ENCODE measurements at places on chromosomes 1 and 21.

DNA sequence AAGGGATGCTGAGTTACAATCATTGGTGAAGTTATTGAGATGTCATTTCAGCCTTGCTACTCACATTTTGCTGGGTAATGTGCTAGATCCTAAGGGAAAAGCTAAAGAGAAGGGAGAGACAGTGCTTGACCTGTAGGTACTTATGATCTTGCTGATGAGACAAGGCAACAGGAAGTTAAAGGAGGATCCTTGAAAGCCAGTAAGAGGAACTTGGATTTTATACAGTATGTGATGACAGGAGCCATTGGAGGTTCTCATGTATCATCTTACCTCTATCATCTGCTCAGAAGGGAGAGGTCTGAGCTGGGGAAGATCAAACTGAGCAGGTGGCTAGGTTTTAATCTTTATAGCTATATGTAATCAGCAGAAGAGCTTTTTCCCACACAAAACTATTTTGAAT, 6.3 kb downstream of the APOBEC4 start:
- DNase-seq, result no peak

DNA sequence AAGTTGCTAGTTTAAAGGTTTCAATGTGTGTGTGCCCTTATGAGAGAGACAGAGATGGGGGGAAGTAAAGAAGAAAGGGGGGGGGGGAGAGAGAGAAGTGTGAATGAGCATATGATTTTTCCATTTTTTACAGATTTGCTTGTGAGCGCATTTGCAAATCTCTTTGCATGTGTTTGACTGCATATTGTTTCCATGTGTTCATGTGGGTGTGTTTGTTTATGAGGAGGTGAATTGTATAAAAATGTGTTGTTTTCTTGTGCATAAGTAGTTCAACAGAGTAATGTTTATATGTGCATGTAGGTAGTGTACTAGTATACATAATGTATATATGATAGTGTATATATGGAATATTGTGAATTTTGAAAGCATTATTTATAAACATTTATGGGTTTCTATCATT, 205.9 kb upstream of the SPAG17 start:
- no peak for DNase-seq

GRCh38 chr1:37831809-37832208, 23.8 kb upstream of the YRDC start:
- no peak for DNase-seq

- DNase-seq, result peak; percentile 1
Observed at GRCh38 chr1:85894651-85895050, 186.4 kb upstream of the ZNHIT6 start.

GRCh38 chr1:235998812-235999211, 66.1 kb downstream of the NID1 start:
- no peak for DNase-seq

- no peak for DNase-seq
Observed at GRCh38 chr1:110242731-110243130, 32.6 kb downstream of the KCNC4 start.

- no peak for DNase-seq
Observed at GRCh38 chr1:217164403-217164802, 441.2 kb upstream of the ESRRG start.

GRCh38 chr1:194394676-194395075, 1208.3 kb upstream of the B3GALT2 start:
- no peak for DNase-seq

DNA sequence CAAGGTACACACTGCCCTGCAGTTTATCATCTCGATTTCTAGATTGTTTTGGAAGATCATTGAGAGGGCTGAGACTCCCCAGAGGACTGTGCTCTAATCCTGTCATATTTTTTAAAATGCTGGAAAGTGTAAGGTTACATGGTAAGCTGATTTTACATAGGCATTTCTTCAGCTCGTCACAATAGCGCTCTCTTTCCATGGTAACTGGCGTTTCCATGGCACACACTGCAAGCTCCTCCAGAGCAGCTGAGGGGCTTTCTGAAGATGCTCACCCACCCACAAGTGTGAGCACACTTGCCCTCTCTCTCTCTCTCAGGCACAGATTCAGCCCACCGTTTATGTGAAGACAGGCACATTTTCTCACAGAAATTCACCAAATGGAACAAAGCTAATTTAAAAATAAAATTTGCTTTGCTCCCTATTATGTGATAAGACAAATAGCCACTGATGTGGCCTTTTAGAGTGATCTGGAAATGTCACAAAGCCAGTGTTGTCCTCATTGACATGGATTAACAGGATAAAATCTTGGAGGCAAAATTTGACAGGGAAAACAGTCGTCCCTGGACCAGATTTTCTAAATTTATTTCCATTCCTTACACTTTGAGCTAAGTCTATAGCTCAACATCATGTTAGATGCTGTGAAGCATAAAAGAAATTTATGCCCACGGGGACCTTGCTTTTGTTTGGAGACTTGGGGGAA, 421.5 kb downstream of the RWDD3 start:
- no peak for DNase-seq

GRCh38 chr1:89725631-89726030, 92.7 kb downstream of the LRRC8C start:
- DNase-seq, result no peak

GRCh38 chr1:168469690-168470089, 74.1 kb downstream of the XCL2 start:
- no peak for DNase-seq

- no peak for DNase-seq
Observed at GRCh38 chr1:248820041-248820585, 5.6 kb downstream of the SH3BP5L start.

- DNase-seq, result no peak
Observed at GRCh38 chr1:63857478-63857877, 83.7 kb downstream of the ROR1 start.

DNA sequence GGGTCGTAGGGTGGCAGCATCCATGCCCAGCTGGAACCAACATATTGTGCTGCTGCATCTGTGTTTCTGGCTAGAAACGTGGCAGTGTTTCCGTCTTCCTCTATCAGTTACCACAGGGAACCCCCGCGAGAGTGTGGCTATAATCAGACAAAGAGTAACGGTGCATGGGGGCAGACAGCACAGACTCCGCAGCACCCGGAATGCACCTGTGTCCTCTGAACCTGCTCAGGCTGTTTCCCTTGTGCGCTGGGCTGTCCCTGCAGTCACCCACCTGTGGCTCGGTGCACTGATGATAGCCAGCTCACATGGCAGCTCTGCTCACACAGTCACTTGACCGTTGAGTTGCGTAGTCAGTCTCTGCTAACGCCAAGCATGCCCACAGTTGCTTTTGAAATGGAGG, 11.4 kb upstream of the PCBP3 start:
- no peak for DNase-seq

DNA sequence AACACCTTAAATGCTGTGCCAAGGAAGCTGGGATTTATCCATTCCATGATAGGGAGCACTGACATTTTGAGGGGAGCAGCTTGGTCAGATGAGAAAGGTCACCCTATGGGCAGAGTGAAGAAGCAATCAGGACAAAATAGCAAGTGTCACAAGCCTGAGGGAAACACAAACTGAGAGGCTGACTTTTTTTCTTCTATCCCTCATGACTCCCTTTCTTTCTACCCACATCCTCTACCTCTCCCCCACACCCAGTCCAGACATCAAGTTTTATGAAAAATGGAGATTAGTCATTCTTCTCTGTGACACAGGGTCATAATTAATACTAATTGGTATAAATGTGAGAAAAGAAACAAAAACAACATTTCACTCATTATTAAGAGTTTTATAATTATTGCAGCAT, 103.1 kb downstream of the SLC25A24 start:
- no peak for DNase-seq

GRCh38 chr21:28799926-28800325, 192.8 kb downstream of the LTN1 start:
- no peak for DNase-seq

- DNase-seq, result no peak
Observed at GRCh38 chr1:56524263-56524662, 55.1 kb downstream of the PLPP3 start.

DNA sequence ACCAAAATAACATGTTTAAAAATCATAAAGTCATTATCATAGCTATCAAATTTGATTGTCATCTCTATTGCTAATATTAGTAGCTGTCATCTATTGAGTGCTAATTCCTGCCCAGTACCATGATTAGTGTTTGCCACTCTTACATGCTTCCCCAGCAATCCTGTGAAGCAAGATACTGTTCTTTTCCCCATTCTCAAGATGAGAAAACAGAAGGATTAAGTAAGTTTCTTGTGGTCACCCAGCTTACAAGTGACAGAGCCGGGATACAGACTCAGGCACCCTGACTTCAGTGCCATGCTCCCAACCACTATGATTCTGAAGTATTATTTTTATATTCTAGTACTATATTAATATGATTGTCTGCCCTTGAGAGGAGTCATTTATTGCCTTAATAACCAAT, 36.5 kb downstream of the LRRC8C start:
- no peak for DNase-seq

DNA sequence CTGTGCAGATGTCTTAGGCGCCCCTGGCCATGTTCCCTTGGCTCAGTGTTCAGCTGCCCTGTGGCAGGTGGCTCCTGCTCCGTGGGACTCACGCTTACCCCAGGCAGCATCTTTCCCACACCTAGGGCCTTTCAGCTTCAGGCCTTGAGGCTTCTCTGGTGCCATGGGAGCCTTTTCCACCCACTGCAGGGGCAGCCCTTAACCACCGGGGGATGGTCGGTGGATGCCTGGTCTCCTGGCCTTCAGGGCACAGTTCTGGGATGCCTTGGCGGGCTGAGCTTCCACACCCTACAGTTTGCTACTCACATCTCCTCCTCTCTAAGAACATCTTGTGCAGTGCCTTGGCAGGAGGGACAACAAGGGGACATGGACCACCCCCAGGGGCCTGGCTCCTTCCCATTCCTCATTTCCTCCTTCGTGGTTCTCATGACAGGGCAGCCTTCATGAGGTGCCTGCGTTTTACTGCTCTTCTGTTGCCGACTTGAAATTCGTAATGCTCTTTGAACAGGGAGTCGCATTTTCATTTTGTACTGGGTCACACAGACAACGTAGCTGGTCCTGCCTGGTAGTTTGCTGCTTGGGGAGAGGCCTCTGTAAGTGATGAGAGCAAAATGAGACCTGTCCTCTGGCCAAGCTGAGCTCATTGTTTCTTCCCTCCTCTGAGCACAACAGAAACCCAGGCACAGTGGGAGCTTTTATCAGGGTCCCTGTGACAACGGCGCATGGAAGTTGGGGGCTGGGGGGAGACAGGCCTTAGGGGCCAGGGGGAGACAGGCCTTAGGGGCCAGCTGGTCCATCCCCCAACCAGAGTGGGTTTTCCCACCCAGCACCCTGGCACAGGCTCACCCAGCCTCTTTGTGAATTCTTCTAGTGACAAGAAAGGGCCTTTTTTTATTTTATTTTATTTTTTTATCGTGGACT, 62.0 kb upstream of the NEK2 start:
- DNase-seq, result peak; percentile 88

DNA sequence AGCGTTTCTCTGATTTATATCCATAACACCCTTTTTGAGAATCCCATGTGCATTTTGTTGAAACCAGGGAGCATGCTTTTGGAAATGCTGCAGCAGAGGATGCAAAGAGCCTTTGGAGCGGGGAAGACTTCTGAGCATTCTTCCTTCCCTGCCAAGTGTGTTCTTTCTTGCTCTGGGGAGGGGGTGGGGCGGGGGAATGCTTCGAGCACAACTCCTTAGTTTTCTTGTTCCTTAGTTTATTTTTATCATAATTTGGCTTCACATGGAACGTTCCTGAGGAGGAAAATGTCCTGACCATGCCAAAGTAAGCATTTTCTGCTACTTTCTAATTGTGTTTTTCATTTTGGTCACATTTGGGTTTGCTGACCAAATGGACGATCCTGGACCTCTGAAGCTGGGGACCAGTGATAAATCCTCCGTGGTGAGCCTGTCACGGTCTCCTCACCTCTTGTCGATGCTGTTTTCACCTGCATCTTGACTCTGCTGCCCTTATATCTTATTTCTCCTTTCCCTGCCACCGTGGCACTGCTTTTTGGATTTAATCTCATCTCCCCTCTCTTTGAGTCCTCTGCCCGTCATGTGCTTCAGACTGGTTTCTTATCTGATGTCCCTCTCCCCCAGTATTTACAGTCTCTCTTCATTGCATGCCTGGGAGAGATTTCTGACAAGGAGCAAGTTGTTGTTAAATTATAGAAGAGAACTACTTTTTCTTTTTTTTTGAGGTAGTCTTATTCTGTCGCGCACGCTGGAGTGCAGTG, 2.4 kb downstream of the CTPS1 start:
- no peak for DNase-seq

DNA sequence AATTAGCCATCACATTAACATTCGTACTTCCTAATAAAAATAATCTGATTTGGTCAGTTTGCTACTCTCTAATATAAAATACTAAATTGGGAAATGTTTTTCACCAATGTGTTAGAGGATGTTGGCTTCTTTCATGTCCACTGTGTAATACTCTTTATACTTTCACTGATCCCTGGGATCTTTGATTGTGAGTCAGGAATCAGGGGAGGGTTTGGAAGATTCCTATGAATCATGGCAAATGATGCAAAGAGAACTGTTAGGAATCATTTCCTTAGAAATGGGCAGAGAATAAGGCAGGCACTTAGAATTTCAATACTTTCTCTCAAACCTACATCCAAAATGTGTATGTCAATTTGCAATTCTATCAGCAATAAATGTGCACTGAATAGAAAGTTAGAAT, 31.0 kb downstream of the KRTAP24-1 start:
- DNase-seq, result no peak

Measured in head of caudate nucleus (tissue), 42 donors.